Inflammatory macrophage (primary cell): ENCODE measurements at places on chromosomes 1 and 21.
A peak's percentile ranks its signal among the peaks of the same experiment; 100 is the strongest.

DNA sequence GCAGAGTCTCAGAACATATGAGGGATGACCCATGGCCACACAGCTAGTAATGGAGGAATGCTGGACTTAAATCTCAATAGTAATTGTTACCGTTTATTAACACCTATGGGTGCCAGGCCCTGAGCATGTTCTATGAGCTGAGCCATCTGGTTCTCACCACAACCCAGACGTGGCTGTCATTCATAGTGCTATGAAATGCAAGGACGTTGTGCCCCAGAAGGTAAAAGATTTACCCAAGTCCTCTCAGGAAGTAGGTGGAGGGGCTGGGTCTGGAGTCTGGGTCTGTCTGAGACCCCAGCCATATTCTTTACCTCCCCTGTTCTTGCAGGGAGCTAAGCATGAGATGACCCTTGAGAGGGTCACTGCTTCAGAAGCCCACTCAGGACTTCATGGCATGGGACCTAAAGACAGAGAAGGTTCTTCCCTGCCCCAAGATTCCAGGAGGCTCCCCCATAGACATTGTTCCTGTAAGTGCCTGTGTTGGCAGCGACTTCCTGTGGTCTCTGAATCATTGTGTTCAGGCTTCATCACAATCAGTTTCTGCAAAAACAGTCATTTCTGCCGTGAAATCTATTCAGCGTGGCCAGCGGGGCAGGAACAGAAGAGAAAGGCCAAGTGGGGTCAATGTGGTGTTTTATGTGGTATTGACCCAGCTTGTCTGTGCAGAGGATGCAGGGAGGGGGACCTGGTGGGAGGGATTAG, 475.4 kb downstream of the PTPRU start:
- DNase-seq, result peak; percentile 68

DNA sequence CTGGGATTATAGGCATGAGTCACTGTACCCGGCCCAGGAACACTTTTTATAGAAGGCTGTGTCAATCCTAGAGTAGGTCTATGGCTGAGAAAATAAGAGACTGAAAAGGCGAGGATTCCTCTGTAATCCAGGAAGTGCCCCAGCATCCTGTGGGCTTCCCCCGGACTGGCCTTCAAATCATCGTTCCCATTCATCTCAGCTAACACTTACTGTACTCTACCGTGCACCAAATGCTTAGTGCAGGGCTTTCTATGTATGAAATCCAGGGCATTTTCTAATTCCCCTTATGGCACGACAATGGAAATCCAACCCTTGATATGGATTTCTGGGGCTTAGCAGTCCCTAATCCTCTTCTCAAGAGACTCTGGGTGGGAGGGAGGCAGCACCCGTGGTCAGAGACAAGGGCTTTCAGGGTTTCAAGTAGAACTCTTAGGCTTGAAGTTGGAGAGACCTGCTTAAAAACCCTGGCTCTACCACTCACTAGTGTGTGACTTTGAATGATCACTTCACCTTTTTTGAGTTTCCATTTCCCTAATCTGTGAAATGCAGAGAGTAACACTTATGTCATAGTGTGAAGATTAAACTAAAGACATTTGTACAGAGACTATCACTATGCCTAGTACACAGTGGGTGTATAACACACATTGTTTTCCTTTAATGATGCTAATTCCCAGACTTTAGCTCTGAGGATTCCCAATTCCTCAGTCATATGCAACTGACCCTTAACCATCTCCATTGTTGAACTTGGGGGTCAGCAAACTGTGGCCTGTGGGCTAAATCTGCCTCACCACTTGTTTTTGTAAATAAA, 20.3 kb downstream of the MECR start:
- DNase-seq, result no peak

DNA sequence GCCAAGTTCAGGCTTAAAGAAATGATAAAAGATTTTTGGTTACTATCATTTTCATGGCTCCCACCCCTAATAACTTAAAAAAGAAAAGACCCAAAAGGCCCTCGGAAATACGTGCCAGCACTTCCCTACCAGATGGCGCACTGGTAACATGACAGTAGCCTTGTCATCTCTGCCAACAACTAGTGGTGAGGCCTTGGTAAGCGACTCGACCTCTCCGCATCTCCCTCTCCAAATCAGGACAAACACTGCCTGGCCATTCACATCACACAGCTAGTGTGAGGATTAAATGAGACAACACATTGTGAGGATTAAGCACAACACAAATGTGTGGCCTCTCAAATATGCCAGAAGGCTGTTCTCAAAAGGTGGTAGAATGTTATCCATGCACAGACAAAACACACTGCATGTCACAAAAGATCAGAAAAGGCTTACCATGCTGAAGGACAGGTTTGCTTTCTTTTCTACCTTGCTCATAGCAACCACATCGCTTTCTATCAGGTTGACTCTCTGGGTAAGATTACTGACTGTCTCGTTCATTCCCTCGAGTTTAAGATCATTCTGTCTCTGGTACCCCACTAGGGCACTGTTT, 16.4 kb downstream of the TEX38 start:
- DNase-seq, result no peak

- peak; percentile 33 for DNase-seq
These were observed 12.2 kb downstream of the HLX start for GRCh38 chr1:220891224-220892085.

DNA sequence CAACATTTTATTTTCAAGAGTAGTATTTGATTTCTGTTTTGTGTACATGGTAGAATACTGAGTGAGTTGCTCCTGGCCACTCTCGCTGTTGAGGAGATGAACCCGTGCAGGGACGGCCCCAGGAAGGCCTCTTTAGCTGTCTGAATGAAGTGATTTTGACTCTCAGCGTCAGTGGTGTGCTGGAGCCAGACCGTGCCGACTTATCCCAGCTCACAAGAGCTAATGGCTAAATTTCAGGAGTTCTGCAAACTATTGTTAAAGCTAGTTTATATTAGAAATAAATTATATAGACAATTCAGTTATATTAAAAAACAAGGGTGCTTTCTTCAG, 111.2 kb upstream of the KIF26B start:
- DNase-seq, result no peak

GRCh38 chr21:14239281-14239680, 23.3 kb downstream of the RBM11 start:
- DNase-seq, result no peak

GRCh38 chr21:44525391-44526095, 14.5 kb downstream of the KRTAP10-1 start:
- no peak for DNase-seq

DNA sequence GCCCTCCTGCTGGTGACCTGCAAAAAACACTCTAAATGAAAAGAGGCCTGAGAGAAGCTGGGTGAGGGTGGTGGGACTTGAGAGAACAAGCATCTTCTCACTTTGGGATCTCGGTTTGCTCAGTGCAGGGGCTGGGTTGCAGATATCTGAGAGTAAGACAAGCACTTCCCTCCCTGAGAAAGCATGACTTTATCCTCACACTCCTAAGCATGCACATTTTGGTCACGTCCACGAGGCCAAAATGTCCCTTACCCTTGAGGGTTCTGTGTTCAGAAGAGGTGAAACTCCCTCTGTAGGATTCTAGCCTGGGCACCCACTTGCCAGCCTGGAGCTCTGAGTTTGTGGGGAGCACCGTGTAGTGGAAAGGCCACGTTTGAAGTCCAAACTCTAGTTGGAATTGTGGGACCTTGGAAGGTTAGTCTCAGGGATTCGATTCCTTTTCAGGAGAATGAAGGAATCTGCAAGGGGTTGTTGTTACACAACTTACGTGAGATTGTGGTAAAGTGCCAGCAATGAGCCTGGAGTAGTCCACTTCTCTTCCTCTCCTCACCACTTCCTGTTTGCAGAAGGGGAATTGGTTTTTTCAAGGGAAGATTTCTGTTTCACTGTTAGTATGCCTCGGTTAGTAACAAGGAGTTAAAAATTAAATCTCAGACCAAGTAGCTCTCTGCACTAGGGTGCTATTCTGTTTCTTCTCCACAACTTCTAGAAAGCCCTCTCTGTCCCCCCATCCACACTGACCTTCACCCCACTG, 3.0 kb downstream of the FCAMR start:
- peak; percentile 85 for DNase-seq

- no peak for DNase-seq
These were observed 18.5 kb downstream of the TP73 start for GRCh38 chr1:3670823-3671265.

- DNase-seq, result no peak
These were observed 155.8 kb upstream of the ADAMTS5 start for GRCh38 chr21:27122686-27123085.

GRCh38 chr1:181112071-181112929, 23.8 kb downstream of the IER5 start:
- peak; percentile 94 for DNase-seq
